ENCODE measurements at places on chromosomes 7 and 10. TPM values are rescaled to one million over a fixed set of nuclear protein-coding genes. Genes with fewer than 3 reads are reported as not detected.

CXCL12 gene
- total RNA-seq: not detected

- H3K27ac ChIP-seq: no peak overlapping the region
- H3K27me3 ChIP-seq: no peaks in the 10 kb centered on the region
- no peak for DNase-seq
- H3K4me1 ChIP-seq: no peaks in the 10 kb centered on the region
- no peak overlapping the region for H3K4me3 ChIP-seq
Measured at GRCh38 chr7:45720989-45721388, 146.8 kb downstream of the ADCY1 start.

CLDN3 gene
- not detected for total RNA-seq

GRCh38 chr10:65861249-65861648, 1064.6 kb upstream of the LRRTM3 start:
- no peaks in the 10 kb centered on the region for H3K27me3 ChIP-seq
- no peaks in the 10 kb centered on the region for H3K36me3 ChIP-seq
- no peak overlapping the region for H3K27ac ChIP-seq
- H3K4me3 ChIP-seq: no peak overlapping the region

DNA sequence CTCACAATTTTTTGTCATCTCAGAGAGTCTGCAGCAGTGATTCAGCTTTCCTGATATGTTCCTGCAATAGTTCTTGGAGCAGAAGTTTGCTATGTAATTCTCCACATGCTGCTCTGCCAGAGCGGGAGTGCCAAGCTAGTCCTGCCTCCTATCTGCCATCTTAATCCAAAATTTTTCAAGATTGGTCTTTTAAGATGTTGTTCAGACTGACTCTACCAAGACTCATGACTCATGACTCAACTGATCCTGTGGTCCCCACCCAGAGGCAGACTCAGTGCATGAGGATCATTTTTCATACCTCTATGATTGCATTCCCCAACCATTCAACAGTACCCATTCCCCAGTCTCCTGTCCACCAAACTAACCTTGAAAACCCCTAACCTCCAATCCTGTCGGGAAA, 470.8 kb downstream of the INHBA start:
- H3K27ac ChIP-seq: no peak overlapping the region
- DNase-seq: no peak
- no peaks in the 10 kb centered on the region for H3K27me3 ChIP-seq
- H3K4me3 ChIP-seq: no peak overlapping the region
- no peaks in the 10 kb centered on the region for H3K4me1 ChIP-seq
- H3K36me3 ChIP-seq: no peaks in the 10 kb centered on the region

Measured in activated naive CD4-positive, alpha-beta T cell treated with anti-CD3 and anti-CD28 coated beads for 36 hours (primary cell).